ENCODE measurements at places on chromosomes 11 and 22.

GRCh38 chr11:27977031-27977430 lies 130.9 kb downstream of the KIF18A start:
- no peak for DNase-seq

GRCh38 chr22:50415426-50415825 lies 59.4 kb downstream of the SBF1 start:
- DNase-seq, result no peak

DNA sequence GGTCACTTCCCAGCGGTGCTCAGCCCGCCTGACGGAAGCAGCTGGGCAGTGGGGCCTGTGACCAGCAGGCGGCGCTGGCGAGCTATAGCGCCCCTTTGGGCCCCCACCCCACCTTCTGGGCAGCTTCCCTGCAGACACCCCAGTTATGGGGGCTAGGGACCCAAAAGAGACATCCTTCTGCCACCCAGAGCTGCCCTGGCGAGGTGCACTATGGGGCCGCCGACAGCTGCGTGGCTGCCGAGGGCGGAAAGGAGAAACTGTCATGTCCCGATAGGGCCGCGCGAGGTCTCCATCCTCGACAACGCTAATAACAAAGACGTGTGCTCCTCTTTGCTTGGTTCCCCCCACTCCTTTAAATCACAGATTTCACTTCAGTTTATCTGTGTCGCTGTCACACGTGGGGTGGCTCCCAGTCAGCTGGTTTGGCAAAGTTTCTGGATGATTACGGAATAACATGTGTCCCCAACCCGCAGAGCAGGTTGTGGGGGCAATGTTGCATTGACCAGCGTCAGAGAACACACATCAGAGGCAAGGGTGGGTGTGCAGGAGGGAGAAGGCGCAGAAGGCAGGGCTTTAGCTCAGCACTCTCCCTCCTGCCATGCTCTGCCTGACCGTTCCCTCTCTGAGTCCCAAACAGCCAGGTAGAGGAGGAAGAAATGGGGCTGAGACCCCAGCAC lies 673 bp upstream of the MYO7A start:
- DNase-seq, result peak; percentile 55

DNA sequence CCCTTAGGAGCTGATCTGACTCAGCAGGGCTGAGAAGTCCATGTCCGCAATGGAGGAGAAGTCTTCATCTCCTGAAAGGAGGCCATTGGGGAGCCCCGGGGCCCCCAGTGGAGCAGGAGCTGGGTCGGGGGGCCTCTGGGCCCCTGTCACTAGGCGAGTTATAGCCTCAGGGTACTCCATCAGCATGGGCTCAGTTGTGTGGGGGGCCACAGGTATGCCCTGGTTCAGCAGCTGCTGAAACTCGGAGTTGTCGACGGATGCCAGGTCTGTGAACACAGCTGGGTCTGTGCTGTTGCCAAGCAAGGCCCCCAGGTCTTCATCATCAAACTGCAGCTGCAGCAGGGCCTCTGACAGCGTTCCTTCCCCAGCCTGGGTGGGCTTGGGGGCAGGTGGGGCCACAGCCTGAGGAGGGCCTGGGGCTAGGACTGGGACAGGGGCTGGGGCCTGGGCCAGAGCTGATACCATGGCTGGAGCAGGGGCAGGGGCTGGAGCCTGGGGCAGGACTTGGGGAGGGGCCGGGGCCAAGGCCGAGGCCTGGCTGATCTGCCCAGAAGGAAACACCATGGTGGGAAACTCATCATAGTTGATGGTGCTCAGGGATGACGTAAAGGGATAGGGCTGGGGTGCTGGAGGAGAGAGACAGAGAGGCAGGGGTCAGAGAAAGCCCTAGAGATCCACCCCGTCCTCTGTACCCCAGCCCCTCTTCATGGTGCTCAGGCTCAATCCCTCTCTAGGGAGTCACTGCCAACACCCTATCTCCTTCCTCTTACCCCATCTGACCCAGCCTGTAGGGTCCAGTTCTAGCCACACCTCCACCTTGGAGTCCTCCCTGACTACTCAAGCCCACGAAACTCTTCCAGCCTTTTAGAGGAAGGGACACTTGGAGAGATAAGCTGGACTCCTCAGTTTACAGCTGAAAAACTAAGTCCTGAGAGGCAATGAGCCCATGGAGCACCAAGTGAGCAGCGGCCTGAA lies 8.1 kb downstream of the RELA start:
- DNase-seq, result no peak

DNA sequence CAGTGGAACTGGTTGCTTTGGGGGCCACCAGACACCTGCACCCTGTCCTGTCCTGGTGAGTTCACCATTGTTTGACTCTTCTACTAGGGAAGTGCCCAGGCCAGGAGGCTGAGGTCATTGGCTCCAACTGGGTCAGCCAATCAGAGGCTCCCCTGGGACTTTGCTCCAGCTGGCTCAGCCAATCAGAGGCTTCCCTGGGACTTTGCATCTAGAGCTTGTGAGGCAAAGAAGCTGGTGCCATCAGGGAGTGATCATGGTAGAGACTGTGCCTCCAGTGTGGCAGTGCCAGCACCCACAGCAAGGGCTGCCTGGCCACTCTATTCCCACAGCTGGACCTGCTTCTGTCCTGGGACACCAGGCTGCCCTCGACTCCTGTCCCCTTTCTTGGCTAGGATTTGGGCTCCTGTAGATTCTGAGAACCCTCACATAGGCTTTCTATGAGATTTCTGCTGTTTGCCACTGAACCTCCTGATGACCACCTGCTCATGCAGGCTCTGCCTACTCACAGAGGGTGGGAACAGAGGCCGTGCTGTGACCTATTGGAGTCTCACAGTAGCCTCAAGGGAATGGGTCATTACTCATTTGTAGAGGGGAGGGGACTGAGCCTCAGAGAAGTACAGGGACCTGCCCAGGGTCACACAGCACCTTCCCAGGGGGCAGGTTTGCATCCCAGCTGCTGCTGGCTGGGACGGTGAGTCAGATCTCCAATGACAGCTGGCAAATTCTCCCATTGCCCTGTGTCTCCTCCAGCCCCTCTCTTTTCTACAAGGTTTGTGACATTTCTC lies 59.2 kb upstream of the SHISAL1 start:
- no peak for DNase-seq

- DNase-seq, result no peak
These were observed 176.5 kb upstream of the NAV2 start for GRCh38 chr11:19536131-19536530.

GRCh38 chr11:120680322-120680721 lies 168.8 kb downstream of the GRIK4 start:
- DNase-seq, result no peak
